ENCODE measurements at places on chromosomes 2 and 18. TPM values are rescaled to one million over a fixed set of nuclear protein-coding genes. Genes with fewer than 3 reads are reported as not detected.
A peak's percentile ranks its signal among the peaks of the same experiment; 100 is the strongest.

DNA sequence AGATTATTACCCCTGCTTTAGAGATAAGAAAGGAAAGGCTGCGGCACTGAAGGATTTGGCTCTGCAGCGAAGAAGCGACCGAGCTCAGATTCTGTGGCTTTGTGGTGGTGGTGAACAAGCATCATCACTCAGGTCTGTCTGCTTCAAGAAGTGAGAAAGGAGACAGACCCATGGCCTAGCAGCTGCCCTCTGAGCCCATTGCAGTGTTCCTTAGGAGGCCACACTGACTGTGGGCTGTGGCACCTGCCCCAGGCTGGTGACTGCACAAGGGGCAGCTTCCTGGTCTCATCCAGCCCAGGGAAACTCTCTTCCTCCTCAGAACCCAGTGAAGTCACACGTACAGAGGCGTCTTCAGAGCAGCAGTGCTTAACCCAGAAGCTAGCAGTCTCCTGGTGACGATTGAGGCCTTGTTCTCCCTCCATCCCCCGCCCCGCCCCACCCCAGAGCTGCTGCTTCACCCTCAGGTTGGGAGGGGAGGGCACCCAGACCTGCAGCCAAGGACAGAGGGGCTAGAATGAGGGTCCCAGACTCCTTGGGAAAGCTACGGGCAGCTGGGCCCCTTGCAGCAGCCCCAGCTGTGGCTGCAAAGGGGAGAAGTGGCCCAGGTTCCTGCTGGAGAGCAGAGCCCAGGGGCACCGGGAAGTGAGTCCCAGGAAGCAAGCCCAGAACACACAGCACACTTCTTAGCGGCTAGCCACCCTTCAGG is 22.2 kb downstream of the BIN1 start:
- DNase-seq: peak; percentile 53

Gene C2orf72
- not detected for total RNA-seq

Gene WNT10A
- 36.6 TPM for total RNA-seq

GRCh38 chr2:107108556-107108955 is 222.6 kb upstream of the ST6GAL2 start:
- DNase-seq: no peak

Gene LCT
- 0.10 TPM for total RNA-seq

Gene EVX2
- not detected for total RNA-seq

DNA sequence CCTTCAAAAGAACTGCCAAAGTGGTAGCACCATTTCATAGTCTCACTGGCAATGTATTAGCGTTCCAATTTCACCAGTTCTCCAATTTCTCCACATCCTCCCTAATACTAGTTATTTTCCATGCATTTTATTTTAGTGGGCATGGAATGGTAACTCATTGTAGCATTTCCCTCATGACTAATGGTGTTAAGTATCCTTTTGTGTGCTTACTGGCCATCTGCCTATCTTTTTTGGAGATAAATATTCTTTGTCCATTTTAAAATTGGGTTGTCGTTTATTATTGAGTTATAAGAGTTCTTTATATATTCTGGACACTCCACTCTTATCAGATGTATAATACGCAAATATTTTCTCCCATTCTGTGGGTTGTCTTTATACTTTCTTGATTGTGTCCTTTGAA is 107.1 kb downstream of the THADA start:
- no peak for DNase-seq

Gene CFC1
- not detected for total RNA-seq

Gene TMEM163
- 6.2 TPM for total RNA-seq

Gene EFEMP1
- not detected for total RNA-seq

Gene UGT1A5
- not detected for total RNA-seq
